ENCODE measurements at places on chromosomes 4 and X. TPM values are rescaled to one million over a fixed set of nuclear protein-coding genes. Genes with fewer than 3 reads are reported as not detected.

TMPRSS11A gene
- not detected for polyA plus RNA-seq

DNA sequence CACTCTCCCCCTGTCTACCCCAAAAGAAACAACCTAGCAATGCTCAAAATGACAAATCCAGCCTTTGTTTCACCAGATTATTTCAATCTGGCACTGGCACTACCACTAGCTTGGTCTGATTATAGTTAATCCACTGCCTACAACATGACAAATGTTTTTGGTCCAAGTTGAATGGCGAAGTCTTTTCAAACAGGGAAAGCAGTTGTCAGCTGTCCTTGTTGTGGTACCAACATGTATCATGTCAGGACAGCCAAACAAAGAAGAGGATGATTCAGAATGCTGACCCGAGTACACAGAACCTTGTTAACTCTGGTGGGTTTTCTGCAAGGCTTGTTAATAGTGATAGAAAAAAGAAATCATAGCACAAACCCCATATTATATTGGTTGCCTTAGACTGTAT, 160.8 kb upstream of the ANK2 start:
- DNase-seq: no peak
- H3K36me3 ChIP-seq: no peaks in the 10 kb centered on the region
- H3K27ac ChIP-seq: no peak overlapping the region
- H3K4me3 ChIP-seq: no peak overlapping the region
- no peaks in the 10 kb centered on the region for H3K4me1 ChIP-seq

PAGE2B gene
- not detected for polyA plus RNA-seq

DNA sequence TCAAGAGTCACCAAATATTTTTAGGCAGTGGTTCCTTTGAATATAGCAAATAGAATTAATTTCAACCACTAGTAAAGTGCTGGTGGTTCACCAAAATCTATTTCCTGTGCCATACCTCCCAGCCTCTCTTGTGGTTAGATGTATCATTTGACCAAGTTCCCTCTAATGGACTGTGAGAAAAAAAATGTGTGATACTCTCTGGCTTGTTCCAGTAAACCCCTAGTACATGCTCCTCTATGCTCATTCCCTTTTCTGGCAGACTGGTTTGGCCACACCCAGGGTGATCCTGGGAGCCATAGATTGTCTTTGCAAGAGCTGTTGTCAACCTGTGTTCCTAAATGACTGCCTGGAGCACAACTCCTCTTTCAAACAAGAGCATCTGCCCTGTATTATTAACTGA, 109.5 kb downstream of the FRAS1 start:
- H3K4me1 ChIP-seq: peaks cover 40% of the 10 kb centered on the region
- peak; percentile 58 for DNase-seq
- peak overlapping the region; percentile 77 for H3K4me3 ChIP-seq
- no peaks in the 10 kb centered on the region for H3K36me3 ChIP-seq
- H3K27ac ChIP-seq: no peak overlapping the region

- H3K4me3 ChIP-seq: no peak overlapping the region
- DNase-seq: no peak
- no peaks in the 10 kb centered on the region for H3K27me3 ChIP-seq
Measured at GRCh38 chr4:111074523-111075114, 451.7 kb upstream of the PITX2 start.

GPRASP1 gene
- not detected for polyA plus RNA-seq

DNA sequence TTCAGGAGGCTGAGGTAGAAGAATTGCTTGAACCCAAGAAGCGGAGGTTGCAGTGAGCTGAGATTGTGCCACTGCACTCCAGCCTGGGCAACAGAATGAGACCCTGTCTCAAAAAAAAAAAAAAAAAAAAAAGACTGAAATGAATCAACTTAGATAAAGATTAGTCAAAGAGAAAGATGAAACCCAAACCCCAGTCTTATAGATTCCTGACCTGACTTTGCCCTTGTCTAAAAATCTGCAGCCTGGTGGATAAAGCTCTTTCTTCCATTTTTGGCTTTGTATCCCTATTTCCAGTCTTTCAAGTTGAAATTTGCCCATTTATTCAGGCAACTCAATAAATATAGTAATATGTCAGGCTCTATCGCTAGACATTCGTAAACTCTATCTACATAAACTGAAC, 39.3 kb upstream of the SPINK2 start:
- no peaks in the 10 kb centered on the region for H3K36me3 ChIP-seq
- no peak overlapping the region for H3K4me3 ChIP-seq
- H3K27me3 ChIP-seq: no peaks in the 10 kb centered on the region
- H3K4me1 ChIP-seq: peaks cover 6% of the 10 kb centered on the region
- H3K27ac ChIP-seq: no peak overlapping the region

AMTN gene
- polyA plus RNA-seq: not detected

TEC gene
- 4.8 TPM for polyA plus RNA-seq

FAM9C gene
- not detected for polyA plus RNA-seq

SLC25A31 gene
- polyA plus RNA-seq: not detected

GRCh38 chr4:71217688-71218087, 121.1 kb upstream of the SLC4A4 start:
- H3K4me1 ChIP-seq: peaks cover 30% of the 10 kb centered on the region
- no peak for DNase-seq
- no peaks in the 10 kb centered on the region for H3K36me3 ChIP-seq
- H3K27me3 ChIP-seq: peaks cover 2% of the 10 kb centered on the region
- no peak overlapping the region for H3K4me3 ChIP-seq
- H3K27ac ChIP-seq: no peak overlapping the region

PRSS12 gene
- not detected for polyA plus RNA-seq

CCNA2 gene
- polyA plus RNA-seq: 0.91 TPM

DNA sequence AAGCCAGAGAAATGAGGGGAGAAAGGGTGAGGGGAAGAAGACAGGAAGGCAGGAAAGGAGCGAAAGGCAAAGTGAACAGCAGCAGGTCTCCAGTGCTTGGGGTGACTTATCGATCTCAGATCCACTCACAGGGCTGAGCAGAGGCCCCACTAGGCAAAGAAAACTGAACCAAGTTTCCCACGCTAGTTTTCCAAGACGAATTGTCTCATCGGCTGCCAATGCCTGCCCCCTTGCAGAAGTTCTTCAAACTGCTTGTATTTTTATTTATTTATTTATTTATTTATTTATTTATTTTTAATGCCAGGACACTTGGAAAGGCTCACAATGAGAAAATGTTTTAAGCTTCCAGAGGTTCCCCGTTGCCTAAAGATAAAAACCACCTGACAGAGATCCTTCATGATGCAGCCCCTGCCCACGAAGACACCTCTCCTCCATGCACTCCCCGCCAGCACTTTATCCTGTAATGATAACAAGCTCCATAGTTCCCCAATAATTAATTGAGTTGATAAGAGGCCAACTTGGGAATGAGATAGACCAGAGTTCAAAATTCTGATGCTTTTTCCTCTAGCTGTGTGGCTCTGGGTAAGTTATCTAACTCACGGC, 43.2 kb downstream of the QDPR start:
- no peak overlapping the region for H3K27ac ChIP-seq
- H3K36me3 ChIP-seq: no peaks in the 10 kb centered on the region
- DNase-seq: no peak
- peaks cover 2% of the 10 kb centered on the region for H3K27me3 ChIP-seq
- H3K4me3 ChIP-seq: no peak overlapping the region

DNA sequence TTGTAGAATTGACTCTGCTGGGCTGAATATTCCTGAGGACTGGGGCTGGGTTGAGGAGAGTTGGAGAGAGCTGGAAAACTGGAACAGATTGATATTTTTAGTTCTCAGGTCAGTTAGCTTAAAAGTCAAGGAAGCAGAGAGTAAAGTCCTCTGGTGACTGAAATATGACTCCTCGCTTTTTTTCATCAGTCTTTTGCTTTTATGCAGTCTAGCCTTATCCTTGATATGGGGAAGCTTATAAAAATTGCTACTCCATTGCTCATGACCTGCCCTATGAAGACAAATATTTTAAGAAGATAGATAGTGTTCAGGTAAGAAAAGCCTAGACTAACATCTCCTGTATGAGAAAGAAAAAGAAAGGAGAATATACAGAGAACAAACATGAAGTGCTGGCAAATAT, 152.7 kb downstream of the C4orf33 start:
- DNase-seq: no peak
- H3K4me1 ChIP-seq: no peaks in the 10 kb centered on the region
- H3K4me3 ChIP-seq: no peak overlapping the region

DNA sequence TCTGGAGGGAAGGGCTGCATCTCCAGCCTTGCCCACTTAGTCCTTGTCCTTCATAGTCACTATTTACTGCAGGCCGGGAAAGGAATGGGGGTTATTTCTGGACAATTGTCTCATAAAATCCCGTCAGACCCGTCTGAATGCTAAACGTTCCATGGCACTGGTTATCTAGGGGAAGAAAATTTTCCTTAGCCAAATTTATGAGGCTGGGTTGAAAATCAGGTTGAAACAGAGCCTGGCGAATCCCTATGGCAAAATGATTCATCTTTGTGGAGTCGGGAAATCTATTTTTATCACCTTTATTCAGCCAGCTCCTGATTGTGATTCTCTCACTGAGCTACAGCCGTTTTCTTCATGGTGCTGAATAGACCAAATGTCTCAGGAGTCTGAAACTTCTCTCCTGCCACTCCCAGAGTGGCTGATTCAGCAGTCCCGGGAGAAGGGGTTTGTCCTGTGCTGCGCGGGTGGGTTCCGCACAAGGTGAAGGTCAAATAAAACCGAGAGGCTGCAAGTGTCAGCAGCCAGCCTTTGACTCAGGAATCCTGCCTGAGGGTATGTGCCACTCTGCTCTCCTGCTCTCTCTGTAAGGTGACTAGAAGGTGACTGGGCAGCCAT, 1.0 kb downstream of the LIMCH1 start:
- H3K27me3 ChIP-seq: no peaks in the 10 kb centered on the region
- H3K36me3 ChIP-seq: no peaks in the 10 kb centered on the region
- no peaks in the 10 kb centered on the region for H3K4me1 ChIP-seq
- H3K27ac ChIP-seq: no peak overlapping the region

DNA sequence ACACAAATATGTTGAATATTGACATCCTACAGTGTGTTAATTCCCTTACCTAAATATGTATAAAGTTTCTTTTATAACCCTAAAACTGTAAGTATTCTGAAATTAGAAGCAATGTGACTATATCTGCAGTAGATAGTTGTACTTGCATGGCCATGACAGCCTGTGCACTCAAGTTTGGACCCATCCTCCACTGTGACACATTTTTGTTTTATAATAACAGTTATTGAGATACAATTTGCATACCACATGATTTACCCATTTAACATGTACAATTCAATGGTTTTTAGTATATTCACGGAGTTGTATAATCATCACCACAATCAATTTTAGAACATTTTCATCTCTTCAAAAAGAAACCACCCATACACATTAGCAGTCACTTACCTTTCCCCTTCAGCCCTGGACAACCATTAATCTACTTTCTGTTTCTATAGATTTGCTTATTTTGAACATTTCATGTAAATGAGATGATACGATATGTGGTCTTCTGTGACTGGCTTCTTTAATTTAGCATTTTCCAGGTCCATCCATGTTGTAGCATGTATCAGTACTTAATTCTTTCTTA, 29.6 kb downstream of the HERC3 start:
- H3K27me3 ChIP-seq: peaks cover 3% of the 10 kb centered on the region
- peaks cover 20% of the 10 kb centered on the region for H3K4me1 ChIP-seq
- H3K36me3 ChIP-seq: peaks cover 19% of the 10 kb centered on the region
- DNase-seq: no peak
- H3K27ac ChIP-seq: peak overlapping the region; percentile 3

RIBC1 gene
- polyA plus RNA-seq: not detected

GRCh38 chr4:154140869-154141268, 350.7 kb downstream of the DCHS2 start:
- no peak for DNase-seq
- no peaks in the 10 kb centered on the region for H3K27me3 ChIP-seq
- no peak overlapping the region for H3K27ac ChIP-seq
- H3K4me3 ChIP-seq: no peak overlapping the region

GRCh38 chr4:155900381-155900780, 3.1 kb upstream of the TDO2 start:
- H3K27me3 ChIP-seq: no peaks in the 10 kb centered on the region
- H3K27ac ChIP-seq: no peak overlapping the region
- H3K4me3 ChIP-seq: no peak overlapping the region
- no peaks in the 10 kb centered on the region for H3K36me3 ChIP-seq
- H3K4me1 ChIP-seq: no peaks in the 10 kb centered on the region

DNA sequence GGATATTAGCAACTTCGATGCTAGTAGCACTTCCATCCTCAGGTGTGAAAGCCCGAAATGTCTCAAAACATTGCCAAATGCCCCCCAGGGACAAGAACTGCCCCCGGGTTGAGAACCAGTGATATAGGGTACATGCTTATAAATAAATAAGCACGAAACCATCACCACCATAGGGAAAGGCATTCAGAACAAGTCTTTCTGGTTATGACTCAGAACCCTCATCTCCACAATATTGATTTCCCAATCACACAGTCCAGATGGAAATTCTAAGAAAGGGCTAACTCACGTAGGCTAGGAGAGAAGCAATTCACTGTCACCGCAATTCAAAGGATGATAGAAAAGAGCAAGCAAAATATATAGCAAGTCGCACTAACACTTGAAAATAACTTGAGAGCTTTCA, 84.8 kb downstream of the ANOS1 start:
- DNase-seq: no peak
- H3K36me3 ChIP-seq: no peaks in the 10 kb centered on the region
- H3K4me1 ChIP-seq: no peaks in the 10 kb centered on the region
- H3K27me3 ChIP-seq: no peaks in the 10 kb centered on the region
- H3K27ac ChIP-seq: no peak overlapping the region

SHROOM4 gene
- not detected for polyA plus RNA-seq

DNAAF6 gene
- not detected for polyA plus RNA-seq

TMPRSS11F gene
- polyA plus RNA-seq: not detected

DNA sequence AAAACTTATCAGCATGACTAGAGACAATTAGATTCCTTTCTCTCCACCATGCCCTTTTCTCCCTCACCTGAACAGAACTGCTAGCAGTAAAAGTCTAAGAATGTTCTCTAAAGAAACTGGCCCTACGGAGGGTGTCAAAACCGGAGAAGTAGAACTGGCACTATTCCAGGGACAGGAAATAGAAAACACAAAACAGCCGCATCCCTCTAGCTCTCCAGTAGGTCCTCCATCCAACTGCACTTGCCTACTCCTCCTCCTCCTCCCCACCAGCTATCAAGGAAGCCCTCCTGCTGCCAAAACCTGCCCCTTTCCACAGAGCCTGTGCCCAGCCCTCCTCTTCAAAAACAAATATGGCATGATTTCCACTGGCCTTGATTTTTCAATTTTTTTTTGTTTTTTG, 28.4 kb downstream of the FUNDC1 start:
- H3K4me1 ChIP-seq: no peaks in the 10 kb centered on the region
- H3K4me3 ChIP-seq: no peak overlapping the region
- no peaks in the 10 kb centered on the region for H3K27me3 ChIP-seq
- no peak for DNase-seq
- no peaks in the 10 kb centered on the region for H3K36me3 ChIP-seq
- no peak overlapping the region for H3K27ac ChIP-seq

GRCh38 chr4:2898001-2898400, 54.4 kb downstream of the ADD1 start:
- peaks cover 7% of the 10 kb centered on the region for H3K4me1 ChIP-seq
- peak overlapping the region; percentile 55 for H3K27ac ChIP-seq
- no peak overlapping the region for H3K4me3 ChIP-seq
- H3K27me3 ChIP-seq: no peaks in the 10 kb centered on the region
- H3K36me3 ChIP-seq: peaks cover 22% of the 10 kb centered on the region

- no peak for DNase-seq
- H3K4me1 ChIP-seq: peaks cover 6% of the 10 kb centered on the region
- H3K36me3 ChIP-seq: peaks cover 4% of the 10 kb centered on the region
- H3K4me3 ChIP-seq: peak within 1 kb of the TSS; percentile 61
Measured at GRCh38 chr4:41256740-41257256, at the start of gene UCHL1. TSS of gene UCHL1 (plus strand) at chr4:41256928. CDS start at chr4:41256977, 49 bp downstream.
